ENCODE measurements at places on chromosomes 16 and 17. TPM values are rescaled to one million over a fixed set of nuclear protein-coding genes. Genes with fewer than 3 reads are reported as not detected.

- no peak for DNase-seq
Observed at GRCh38 chr16:50255538-50255937, 10.8 kb upstream of the ADCY7 start.

CCT6B gene
- 1.4 TPM for total RNA-seq

DNA sequence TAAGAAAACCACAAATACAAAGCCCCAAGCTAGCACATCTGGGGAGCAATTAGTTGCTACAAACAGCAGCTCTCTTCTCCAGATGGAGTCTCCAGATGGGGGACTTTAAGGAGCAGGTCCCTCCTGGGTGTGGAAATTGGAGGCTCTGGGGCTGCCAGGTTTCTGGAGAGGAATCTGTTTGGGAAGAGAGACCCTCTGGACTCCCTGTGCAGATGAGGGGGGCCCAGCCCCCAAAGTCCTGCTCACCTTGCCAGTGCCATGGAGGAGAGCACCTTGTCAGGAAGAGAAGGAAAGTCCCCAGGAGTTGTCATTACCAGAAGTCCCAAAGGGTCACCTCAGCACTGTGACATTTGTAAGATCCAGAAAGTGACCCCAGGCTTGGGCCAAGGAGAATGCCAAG, 14.8 kb downstream of the TEKT5 start:
- no peak for DNase-seq

DNA sequence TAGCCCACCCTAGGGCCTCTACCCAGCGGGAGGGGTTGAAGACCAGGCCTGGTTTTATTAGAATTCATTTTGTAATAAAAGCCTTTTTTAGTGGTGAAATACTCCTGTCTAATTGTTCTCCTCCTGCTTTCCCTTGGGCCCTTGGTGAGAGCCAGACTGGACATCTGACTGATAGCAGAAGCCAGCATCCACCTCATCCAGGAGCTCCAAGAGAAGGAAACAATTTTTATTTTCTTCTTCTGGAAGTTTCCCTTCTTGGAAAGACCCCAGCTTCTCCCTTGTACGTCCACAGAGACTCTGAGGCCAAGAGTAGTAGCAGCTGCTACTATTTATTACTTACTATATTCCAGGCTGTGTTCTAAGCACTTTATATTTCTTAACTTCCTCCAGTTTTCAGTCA, 4.0 kb upstream of the PHKG2 start:
- DNase-seq = no peak

OR1F1 gene
- total RNA-seq = not detected

USH1G gene
- total RNA-seq = not detected

- no peak for DNase-seq
Observed at GRCh38 chr17:37069087-37069486, 120.3 kb downstream of the AATF start.

GPRC5B gene
- total RNA-seq = 90.0 TPM

- DNase-seq = peak; percentile 89
Observed at GRCh38 chr16:56637814-56638750, at the start of gene MT1A. TSS of gene MT1A (plus strand) at chr16:56638666. CDS start at chr16:56638739, 73 bp downstream.

GRCh38 chr17:67718325-67718941, 697 bp downstream of the NOL11 start:
- no peak for DNase-seq

WNT9B gene
- not detected for total RNA-seq

DNA sequence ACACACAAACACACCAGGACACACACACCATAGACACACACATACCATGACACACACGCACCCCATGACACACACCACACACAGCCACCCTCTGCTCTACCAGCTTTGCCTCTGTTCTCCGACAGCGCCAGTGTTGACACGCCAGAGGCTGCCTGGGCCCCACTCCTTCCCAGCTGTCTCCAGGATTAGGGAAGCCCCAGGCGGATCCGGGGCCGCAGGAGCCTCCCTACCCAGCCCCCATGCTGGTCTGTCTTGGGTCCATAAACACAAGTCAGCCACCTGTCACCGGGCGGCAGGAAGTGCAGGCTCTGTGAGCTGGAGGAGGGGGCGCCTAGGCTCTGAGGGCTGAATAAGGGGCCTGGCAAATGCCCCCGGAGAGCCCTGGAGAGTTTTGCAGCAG, 10.5 kb downstream of the TBC1D16 start:
- no peak for DNase-seq

- no peak for DNase-seq
Observed at GRCh38 chr16:64977206-64977920, 144.5 kb downstream of the CDH11 start.

HBA2 gene
- total RNA-seq = 86.1 TPM

DNA sequence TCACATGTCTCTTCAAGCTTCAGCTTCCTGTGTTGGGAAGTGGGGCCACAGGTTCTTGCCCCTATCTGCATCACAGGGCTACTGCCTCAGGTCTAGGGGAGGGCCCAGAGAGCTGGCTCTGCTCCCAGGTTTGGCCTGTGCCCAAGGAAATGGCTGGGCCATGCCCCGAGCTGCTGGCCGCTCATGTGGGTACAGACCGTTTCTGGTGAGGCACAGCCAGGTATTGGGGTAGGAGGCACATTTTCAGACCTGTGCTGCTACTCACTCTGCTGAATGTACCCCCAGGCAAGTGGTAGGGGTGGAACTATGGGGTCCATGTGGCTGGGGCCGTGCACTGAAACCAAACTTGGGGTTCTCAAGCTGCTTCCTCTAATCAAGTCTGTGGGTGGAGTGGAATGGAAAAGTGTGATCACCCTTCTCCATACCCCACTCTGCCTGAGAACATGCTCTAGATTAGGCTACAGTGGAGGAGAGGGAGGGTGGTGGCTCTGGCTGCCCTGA, 4.6 kb downstream of the GAS2L2 start:
- peak; percentile 28 for DNase-seq

DNA sequence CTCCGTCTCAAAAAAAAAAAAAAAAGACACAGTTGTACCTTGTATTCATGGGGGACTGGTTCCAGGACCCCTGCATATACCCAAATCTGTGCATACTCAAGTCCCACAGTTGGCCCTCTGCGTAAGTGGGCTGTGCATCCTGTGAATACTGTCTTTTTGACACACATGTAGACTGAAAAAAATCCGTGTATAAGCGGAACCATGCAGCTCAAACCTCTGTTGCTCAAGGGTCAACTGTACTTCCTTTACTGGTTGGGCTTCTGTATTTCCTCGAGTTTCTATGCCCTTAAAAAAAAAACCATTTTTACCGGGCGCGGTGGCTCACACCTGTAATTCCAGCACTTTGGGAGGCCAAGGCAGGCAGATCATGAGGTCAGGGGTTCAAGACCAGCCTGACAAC, 52.3 kb downstream of the GRB2 start:
- no peak for DNase-seq

- DNase-seq = no peak
Observed at GRCh38 chr17:70655176-70655958, 486.0 kb downstream of the KCNJ2 start.

GRCh38 chr17:51046514-51047384, 73.9 kb downstream of the SPAG9 start:
- no peak for DNase-seq

KRTAP4-9 gene
- not detected for total RNA-seq

GRCh38 chr17:7971651-7972050, 30.8 kb upstream of the GUCY2D start:
- DNase-seq = no peak

DNA sequence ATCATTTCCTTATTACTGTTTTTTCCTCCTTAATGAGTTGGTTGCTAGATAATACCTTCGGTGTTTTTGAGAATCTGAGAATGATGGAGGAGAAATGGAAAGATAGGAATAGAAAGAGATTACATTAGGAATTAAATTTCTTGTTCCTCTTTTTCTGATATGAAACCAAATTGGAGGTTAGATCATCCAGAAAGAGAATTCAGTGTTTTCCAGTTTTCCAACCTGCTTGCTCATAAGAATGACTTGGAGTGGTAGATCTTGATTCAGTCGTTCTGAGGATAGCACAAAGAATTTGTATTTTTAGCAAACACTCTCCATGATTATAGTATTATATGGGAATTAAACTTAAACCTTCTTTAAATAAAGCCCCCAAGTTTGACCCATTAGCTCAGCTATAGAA, 35.9 kb downstream of the PITPNC1 start:
- no peak for DNase-seq

SLC13A2 gene
- not detected for total RNA-seq

TMEM235 gene
- not detected for total RNA-seq

TNP2 gene
- total RNA-seq = not detected

GRCh38 chr16:88681084-88681680, 5.1 kb downstream of the SNAI3 start:
- no peak for DNase-seq

- DNase-seq = no peak
Observed at GRCh38 chr17:80599546-80600305, 55.1 kb downstream of the RPTOR start.

GRCh38 chr16:77328274-77328673, 106.6 kb downstream of the ADAMTS18 start:
- no peak for DNase-seq

DNA sequence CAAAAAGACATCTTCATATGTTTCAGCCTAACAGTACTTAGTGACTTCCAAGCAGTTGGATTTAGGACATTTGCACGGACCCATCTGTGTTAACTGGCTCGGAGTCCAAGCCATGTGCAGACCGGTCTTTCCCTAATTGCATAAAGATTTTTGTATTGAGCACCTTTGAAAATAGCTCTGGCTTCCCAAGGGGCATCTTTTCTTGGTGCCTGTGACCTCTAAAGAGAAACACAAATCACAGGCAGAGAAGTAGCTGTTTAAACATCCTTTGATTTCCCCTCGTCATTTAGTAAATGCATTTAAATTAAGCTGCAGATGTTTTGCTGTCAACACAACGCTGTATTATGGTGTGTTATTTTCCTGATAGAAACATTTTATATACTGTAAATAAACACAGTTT, 288.2 kb upstream of the SALL1 start:
- DNase-seq = no peak

Measured in Right ventricle myocardium inferior (tissue), 1 donor.